Activated naive CD4-positive, alpha-beta T cell treated with anti-CD3 and anti-CD28 coated beads for 36 hours (primary cell): ENCODE measurements at places on chromosomes 13 and 19.
A peak's percentile ranks its signal among the peaks of the same experiment; 100 is the strongest.

GRCh38 chr19:3065675-3066357 is 3.5 kb upstream of the TLE5 start:
- no peak for DNase-seq

DNA sequence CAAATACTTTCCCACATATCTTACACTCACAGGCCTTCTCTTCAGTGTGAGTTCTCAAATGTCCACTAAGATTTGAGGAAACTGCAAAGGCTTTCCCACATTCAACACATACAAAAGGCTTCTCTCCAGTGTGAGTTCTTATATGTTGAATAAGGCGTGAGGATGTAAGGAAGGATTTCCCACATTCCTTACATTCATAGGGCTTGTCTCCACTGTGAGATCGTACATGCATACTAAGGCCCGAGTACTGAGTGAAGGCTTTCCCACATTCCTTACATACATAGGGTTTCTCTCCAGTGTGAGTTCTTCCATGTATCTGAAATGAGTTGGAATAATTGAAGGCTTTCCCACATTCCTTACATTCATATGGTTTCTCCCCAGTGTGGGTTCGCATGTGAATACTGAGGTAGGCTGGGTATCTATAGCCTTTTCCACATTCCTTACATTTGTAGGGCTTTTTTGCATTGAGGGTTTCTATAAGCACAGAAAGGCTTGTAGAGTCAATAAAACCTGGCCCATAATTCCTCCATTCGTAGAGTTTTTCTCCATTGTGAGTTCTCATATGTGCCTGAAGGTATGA is 9.6 kb downstream of the ZNF426 start:
- DNase-seq: no peak

- no peak for DNase-seq
Observed at GRCh38 chr19:29834991-29835846, 23.4 kb downstream of the CCNE1 start.

GRCh38 chr13:105513448-105513847 is 1022.0 kb downstream of the EFNB2 start:
- DNase-seq: no peak

DNA sequence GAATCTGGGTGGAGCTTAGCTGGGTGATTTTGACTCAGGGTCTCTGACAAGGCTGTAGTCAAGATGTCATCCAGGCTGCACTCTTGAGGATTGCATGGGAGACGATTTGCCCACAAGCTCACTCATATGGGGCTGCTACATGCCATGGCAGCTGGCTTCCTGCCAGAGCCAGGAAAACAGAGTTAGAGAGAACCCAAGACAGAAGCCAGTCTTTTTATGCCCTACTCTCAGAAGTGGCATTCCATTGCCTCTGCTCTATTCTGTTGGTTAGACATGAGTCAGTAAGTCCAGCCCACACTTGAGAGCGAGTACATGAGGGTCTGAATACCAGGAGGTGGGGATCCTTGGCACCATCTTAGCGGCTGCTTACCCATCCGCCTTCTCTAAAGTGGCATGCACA is 9.5 kb downstream of the POLR1D start:
- DNase-seq: no peak

DNA sequence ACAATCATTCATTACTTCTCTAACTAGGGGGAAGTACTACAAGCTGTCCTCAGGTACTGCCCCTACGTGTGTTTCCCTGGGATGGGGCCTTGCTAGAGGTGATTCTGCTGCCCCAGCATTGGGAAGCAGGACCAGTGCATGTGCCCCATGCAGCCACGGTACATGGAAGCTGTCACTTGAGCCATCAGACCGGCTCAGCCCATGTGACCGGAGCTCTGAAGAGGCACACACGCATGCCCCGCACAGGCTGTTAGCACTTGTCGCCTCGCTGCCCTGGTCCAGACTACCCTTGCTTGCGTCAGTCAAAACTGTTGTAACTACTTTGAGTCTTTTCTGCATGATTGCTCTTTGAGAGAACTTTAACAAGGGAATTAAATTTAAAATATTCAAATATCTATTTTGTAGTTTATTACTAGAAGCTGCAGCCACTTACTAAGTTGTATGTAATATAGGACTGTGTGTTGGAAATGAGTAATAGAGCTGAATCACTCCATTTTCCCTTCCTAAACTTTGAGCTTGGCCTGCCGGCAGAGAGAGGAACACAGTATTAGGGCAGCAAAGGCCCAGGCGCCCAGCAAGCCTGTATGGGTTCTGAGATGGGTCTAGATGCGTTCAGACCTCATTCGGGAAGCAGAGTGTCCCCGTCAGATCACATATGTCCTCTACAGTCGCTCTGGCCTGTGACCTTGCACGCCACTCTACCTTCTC is 42.2 kb downstream of the DHRS12 start:
- no peak for DNase-seq

- no peak for DNase-seq
Observed at GRCh38 chr13:50375792-50376191, 360.5 kb downstream of the KCNRG start.

- DNase-seq: no peak
Observed at GRCh38 chr13:58728126-58728525, 1096.6 kb downstream of the PCDH17 start.

GRCh38 chr13:46893798-46894560 is 2.9 kb downstream of the HTR2A start:
- peak; percentile 66 for DNase-seq

- no peak for DNase-seq
Observed at GRCh38 chr19:2949939-2950285, 5.1 kb upstream of the ZNF77 start.

DNA sequence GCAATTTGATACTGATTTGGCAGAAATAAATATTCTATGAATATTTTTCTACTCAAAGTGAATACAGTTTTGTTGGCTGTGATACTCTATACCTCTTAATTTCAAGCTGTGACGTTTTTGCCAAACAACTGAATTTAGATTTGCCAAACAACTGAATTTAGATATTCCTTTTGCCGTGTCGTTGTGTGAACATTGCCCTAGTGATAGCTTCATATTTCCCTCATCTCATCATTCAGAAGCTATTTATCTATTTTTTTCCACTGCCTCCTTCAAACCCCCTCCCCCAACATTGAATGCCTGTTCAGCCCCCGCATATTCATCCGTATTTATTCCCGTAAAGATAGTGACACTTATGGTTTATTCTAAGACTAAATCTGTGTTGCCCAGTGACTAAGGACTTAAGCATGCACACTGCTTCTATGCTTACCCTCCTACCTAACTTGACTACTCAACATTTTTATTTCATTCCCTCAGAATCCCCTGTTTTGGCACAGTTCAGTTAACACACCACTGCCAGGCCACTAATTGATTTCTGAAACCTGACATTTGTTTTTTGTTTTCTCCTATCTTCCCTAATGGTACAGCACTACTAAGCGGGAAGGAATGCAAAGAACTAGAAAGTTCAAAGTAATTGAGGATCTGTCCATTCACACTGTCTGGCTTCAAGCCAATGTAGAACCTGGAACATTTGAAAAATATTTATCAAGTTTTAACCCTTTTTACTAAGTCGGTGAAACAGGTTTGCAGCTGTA is 2.8 kb upstream of the KLF5 start:
- DNase-seq: no peak

DNA sequence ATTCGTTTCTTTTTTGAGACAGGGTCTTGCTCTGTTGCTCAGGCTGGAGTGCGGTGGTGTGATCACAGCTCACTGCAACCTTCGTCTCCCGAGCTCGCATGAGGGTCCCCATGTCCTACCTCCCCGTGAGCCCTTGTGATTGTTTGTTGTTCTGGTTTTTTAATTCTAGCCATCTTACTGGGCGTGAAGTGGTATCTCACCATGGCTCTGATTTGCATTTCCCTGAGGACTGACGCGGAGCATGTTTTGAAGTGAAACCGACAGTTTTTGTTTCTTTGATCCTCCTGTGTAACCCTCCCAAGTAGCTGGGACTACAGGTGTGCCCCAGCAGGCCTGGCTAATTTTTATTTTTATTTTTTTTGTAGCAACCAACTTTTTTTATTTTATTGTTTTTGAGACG is 21.7 kb downstream of the GNG7 start:
- DNase-seq: no peak

DNA sequence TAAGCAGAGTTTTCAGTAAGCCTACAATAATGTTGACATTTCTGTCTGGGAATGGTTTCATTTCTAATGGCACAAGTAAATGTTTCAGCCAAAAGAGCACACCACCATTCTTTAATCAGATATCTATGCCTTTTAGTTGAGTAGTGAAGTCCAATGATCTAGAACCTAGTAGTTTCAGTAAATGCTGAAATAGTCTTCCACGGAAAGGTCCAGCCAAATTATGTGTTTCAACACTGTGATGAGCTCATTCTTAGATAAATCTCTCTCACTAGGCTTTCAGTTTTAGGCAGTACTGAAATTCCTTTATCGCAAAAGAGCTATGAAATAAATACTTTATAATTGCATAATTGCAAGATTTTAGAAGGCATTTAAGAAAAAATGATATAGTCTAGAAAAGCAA is 816.8 kb upstream of the PCDH9 start:
- no peak for DNase-seq

DNA sequence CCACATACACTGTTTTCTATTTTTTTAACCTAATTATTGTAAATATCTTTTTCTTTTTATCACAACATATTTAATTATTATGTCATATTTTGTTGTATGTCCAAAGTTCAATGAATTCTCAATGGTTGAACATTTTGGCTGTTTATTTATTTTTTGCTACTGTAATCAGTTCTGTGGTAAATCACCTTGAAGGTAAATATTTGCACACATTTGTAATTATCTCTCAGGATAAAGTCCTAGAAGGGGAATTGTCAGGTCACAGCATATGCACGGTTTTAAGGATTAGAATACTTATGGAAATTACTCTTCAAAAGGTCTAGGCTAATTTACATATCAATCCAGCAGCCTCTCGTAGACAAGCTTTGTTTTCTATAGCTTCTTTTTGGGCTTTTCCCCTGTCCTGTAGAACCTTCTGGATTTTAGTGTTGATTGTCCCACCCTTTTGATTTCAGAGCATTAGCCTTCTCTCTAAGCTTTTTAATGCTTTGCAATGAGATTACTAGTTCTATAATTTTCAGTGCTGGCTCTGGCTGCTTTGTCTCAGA is 362.6 kb downstream of the KCNRG start:
- no peak for DNase-seq

- peak; percentile 85 for DNase-seq
Observed at GRCh38 chr19:51784922-51785690, 9.9 kb upstream of the FPR3 start.

- DNase-seq: no peak
Observed at GRCh38 chr19:55493645-55494171, 5.5 kb downstream of the SSC5D start.

DNA sequence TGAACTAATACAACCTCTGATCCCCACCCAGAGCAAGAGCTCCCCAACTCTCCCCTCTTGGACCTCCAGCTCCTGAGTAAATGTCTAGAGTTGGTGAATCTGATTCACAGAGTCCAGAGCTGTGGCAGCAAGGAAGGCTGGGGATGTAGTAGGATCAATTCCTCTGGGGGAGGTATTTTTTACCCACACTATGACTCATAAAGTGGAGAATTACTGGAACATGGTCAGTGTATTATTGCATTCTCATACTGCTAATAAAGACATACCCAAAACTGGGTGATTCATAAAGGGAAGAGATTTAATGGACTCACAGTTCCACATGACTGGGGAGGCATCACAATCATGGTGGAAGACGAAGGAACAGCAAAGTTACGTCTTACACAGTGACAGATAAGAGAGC is 496.7 kb downstream of the EFNB2 start:
- DNase-seq: no peak

DNA sequence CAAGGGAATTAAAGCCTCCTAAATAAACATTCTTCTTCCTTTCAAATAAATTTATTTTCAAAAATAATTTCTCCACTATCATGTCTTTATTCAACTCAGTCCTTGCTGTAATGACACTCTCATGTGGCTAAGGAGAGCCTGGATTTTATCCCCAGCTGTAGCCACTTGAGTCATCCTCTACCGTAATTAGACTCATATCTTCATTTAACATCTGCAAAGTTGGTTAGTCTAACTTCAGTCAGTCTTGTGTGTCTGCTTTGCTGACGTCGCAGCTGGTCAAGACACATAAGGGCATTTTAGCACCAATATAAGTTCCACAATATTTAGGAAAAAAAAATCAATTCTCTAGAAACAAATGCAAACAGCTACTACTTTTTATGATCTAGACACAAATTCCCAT is 776.4 kb upstream of the ATXN8OS start:
- no peak for DNase-seq

DNA sequence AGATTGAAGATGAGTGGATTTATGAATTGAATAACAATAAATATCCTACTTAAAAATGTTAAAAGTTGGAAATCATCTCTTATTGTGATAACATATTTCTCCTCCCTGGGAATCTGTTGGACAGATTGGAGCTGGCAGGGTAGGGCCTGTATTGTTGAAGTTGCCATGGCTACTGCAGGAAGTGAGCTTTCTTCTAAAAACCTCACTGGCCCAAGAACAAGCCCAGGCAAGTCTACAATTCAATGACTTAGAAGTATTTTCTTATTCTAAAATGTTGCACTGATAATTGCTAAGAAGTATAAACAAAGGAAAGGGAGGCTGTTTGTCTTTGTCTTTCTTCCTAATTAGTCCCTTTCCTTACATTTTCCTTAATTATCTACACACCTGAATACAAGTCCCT is 112.1 kb downstream of the DLEU7 start:
- no peak for DNase-seq

- no peak for DNase-seq
Observed at GRCh38 chr13:85373322-85373721, 425.9 kb downstream of the SLITRK6 start.

DNA sequence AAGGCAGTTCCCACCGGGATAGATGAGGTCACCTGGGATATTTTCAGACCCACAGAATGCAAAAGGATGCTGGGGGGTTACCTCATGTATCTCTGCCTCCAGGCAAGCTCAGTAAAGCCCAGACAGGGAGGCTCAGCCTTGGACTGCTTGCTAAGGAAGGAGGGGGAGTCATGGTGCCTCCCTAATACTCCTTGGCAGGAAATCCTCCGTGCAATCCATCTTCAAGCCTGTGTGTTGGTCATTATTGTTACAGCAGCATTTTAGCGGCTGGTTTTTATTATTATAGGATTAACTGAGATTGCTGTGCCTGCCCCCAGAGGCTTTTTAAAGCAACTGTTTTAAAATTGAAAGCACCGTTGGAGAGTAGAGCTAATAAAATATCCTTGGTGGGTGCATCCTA is 188.5 kb upstream of the UBL3 start:
- DNase-seq: no peak

- DNase-seq: peak; percentile 31
Observed at GRCh38 chr19:8702350-8702749, 3.8 kb upstream of the ACTL9 start.

- DNase-seq: no peak
Observed at GRCh38 chr19:17081672-17082630, 6.4 kb downstream of the MYO9B start.

GRCh38 chr13:102901056-102901455 is 55.2 kb downstream of the ERCC5 start:
- DNase-seq: no peak

- no peak for DNase-seq
Observed at GRCh38 chr19:50932690-50933083, 20.2 kb downstream of the KLK5 start.

- no peak for DNase-seq
Observed at GRCh38 chr19:20969498-20969897, 46.4 kb downstream of the ZNF85 start.

- no peak for DNase-seq
Observed at GRCh38 chr19:5973867-5974635, 3.9 kb downstream of the RANBP3 start.
